Umbilical cord (tissue), 2 donors: ENCODE measurements at places on chromosomes 4 and X.

DNA sequence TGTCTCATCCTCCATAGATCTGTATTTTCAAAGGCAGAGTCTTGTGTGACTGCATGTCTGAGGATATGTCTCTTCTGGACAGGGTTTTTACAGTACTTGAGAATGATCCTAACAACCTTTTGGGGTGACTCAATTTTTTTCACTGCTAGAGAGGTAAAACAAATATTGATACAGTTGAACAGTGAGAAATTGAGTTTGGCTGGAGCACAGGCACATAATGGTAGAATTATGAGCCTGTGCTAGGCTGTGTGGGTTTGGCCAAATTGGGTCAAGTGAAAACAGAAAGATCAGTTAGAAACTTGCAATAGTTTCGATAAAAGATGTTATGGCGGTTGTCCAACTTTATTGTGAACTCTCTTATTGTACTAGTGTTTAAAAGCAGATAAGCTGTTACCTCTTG, 23.3 kb upstream of the EOLA2 start:
- no peak for DNase-seq

DNA sequence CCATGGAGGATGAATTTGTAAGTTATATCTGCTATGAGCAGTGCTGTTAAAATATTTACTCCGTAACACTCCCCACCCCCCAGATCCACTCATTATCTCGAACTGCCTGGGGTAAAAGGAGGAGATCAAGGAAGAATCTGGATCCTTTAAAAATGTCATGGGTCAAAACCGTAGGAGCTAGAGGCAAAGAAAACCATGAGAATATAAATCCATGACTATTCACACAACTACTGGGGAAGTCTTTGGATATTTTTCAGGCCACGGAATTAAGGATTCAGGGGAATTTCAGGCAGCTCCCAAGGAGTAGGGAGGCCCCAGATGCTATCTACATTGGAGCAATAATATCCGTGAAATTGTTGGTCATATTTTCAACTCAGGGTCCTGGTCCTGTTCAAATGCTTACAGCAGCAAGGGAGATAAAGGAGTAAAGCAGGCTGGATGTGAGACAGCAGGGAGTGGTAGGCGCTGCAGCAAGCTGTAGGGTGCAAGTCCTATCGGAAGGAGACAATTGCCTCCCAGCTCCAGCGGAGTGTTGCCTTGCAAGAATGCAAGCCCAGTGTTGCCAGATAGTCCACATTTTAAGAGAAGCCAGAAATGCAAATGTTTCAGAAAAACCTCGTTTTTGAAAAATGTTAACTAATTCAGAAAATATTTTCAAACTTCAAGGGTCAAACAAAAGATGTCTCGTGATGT, 116.2 kb upstream of the KIT start:
- DNase-seq = peak; percentile 70

- DNase-seq = no peak
These were observed 151.2 kb downstream of the DTHD1 start for GRCh38 chr4:36432586-36432985.

GRCh38 chr4:99324979-99325378, 3.8 kb upstream of the ADH1B start:
- DNase-seq = peak; percentile 9

GRCh38 chr4:78737973-78738372, 38.2 kb upstream of the BMP2K start:
- no peak for DNase-seq

- no peak for DNase-seq
These were observed 37.6 kb downstream of the SLC7A11 start for GRCh38 chr4:138204507-138204906.

DNA sequence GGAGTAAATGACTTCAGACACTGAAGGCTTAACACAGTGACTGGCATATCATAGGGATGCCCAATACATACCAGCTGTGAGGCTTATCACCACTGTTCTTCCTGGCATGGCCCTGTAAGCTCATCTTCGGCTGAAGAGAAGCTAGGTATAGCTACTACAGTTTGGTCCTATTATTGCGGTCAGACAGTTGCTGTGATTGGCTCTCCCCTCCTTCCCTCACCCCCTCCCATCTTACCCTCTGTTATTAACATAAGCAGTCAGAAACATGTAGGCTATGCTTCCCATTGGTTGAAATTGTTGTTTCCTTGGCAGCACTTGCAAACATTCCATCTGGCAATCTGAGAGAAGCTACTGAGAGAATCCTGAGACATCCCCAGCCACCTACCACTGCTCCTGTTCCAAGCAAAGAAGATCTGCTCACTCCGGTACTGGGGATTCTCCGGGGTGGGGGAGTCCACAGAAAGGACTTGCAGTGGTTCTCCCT, at the start of gene AKAP14:
Gene AKAP14, plus strand, starts transcription at position 51 of the 484 bp plus-strand sequence. CDS start 7,331 bp downstream, outside the sequence.
- no peak for DNase-seq

GRCh38 chr4:126004941-126005340, 690.2 kb downstream of the FAT4 start:
- no peak for DNase-seq

DNA sequence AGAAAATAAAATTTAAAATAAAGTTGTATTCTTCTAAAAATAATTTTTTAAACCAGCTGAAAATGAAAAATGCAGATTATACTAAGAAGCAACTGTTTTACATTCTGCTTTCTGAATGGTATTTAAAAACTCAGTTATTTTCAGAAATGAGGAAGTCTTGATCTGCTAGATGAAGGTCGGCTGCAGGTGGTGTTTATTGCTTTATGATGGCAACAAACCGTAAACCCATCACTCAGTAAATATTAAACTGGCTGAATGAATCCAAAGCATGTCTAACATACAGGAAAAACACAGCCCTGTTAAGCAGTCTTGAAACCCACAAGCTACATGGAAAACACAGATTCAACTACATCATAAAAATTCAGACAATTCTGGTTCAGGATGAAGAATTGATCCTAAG, 29.3 kb downstream of the DYNLT3 start:
- DNase-seq = no peak

- no peak for DNase-seq
These were observed 145.6 kb downstream of the AMELX start for GRCh38 chrX:11438767-11439166.

DNA sequence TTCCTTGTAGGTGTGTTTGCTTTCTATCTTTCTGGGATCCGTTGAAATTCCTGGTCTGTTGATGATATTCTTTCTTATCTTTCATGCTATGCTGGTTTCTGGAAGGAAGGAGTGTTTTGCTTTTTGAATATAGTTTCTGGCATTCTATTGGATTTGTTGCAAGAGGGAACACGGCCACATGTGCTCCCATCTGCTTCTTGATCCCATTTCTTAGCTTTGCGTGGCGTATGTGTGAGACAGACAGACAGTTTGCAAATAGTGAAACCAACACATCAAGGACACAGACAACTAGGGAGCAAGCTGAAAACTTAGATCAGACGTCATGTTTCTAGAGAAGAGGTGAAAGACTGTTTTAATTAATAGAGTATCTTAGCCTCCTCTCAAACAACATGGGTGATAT, 261.9 kb upstream of the PUDP start:
- DNase-seq = no peak

- DNase-seq = peak; percentile 20
These were observed 836 bp upstream of the LNX1 start for GRCh38 chr4:53592122-53592521.

DNA sequence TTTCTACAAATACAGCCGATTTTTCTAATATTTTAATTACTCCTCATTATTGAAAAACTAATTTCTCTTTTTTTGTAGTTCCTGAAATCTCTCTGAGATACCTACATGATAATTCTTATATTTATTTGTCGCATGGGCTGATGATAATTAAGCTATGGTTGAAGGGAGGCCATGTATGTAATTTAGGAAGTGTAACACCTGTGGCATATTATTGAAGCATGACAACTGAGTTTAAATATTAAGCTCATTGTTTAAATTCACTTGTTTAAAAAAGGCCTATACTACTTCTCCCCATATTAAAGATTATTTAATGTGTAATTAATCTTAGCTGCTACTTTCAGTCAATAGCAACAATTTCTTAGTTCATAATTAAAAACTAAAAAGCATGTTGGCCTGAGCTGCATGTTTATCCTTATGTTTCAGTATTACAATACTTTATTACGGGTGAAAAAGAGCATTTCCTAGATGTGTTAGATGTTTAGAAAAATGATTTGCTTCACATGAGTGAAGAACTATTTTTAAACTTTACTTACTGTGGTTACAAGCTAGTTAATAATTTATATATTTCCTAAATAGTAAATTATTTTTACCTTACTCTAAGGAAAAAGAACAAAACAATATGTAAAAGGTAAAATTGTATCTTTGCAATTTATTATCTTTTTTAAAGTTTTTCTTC, 122.4 kb downstream of the RAP1GDS1 start:
- DNase-seq = no peak

GRCh38 chr4:117898496-117898895, 135.8 kb upstream of the NDST3 start:
- no peak for DNase-seq

DNA sequence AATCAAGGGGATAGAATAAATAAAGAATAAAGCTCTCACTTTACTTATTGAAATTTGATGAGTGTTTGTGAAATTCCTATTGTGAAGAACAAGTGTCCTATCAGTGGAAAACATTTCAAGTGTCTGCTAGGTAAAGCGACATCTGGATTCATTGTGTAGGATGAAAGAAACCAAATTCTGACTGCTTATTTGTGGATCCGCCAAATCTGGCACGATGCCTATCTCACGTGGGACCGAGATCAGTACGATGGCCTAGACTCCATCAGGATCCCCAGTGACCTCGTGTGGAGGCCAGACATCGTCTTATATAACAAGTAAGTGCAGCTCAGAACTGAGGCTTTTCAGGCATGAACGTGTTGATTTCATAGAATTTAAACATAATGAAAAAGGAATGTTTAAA, 1.9 kb downstream of the CHRNA9 start:
- no peak for DNase-seq

DNA sequence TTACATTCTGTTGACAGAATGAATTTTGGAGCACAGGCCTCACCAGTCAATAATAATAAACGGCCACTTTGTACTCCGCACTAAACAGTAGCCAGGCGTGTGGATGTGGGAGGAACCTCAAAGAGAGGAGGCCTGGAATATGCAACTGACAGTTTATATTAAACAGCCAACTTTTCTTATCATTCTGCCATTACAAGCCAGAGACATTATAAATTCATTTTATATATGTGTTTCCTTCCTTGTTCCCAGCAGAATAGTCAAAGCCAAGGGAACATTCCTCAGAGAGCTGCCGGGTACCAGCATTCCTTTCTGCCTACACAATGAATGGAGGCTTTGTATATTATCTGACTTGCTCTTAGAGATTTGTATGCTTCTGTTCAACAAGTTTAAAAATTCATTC, 436.5 kb upstream of the FTHL17 start:
- DNase-seq = peak; percentile 85

DNA sequence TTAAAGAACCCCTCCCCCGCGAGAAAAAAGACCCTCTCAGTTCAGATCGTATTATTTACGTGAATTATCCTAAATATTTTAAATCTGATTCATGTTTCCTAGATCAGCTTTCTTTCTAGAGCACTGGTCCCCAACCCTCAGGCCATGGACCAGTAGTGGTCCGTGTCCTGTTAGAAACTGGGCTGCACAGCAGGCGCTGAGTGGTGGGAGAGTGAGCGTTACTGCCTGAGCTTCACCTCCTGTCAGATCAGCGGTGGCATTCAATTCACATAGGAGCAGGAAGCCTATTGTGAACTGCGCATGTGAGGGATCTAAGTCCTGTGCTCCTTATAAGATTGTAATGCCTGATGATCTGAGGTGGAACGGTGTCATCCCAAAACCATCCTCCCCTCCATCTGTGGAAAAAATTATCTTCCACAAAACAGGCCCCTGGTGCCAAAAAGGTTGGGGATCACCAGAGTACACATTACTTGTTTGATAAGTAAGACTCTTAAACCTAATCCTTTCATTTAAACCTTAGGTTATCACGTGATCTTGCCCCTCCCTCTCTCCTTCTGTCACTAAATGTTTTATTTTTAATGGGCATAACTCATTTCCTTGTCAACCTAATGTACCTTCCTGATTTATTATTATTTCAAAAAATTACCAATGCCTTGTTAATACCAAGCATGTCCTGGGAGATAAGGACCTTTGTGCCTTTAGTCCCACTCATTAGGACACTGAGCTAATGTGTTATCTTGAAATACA, 442.9 kb downstream of the TLL1 start:
- DNase-seq = no peak

DNA sequence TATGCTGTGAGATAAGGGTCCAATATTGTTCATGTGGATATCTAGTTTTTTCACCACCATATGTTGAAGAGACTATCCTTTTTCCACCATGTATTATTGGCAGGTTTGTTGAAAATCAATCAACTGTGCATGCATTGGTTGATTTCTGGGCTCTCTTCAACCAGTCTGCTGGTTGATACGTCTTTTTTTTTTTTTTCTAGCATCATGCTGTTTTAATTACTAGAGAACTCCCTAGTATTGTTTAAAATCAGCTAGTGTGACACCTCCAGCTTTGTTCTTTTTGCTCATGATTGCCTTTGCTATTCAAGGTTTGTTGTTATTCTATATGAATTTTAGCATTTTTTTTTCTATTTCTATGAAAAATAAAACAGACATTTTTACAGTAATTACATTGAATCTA, 123.9 kb downstream of the SLC7A11 start:
- no peak for DNase-seq

- peak; percentile 5 for DNase-seq
These were observed 29.3 kb downstream of the DCAF8L2 start for GRCh38 chrX:27619459-27619858.

- no peak for DNase-seq
These were observed 337.4 kb upstream of the SFRP2 start for GRCh38 chr4:154126276-154126675.

GRCh38 chr4:71828470-71828869, 44.6 kb upstream of the GC start:
- DNase-seq = no peak
